Fibroblast of pulmonary artery (primary cell): ENCODE measurements at places on chromosomes 12 and 14.
A peak's percentile ranks its signal among the peaks of the same experiment; 100 is the strongest.

GRCh38 chr12:9745199-9745598, 12.3 kb upstream of the CLECL1 start:
- DNase-seq: no peak

DNA sequence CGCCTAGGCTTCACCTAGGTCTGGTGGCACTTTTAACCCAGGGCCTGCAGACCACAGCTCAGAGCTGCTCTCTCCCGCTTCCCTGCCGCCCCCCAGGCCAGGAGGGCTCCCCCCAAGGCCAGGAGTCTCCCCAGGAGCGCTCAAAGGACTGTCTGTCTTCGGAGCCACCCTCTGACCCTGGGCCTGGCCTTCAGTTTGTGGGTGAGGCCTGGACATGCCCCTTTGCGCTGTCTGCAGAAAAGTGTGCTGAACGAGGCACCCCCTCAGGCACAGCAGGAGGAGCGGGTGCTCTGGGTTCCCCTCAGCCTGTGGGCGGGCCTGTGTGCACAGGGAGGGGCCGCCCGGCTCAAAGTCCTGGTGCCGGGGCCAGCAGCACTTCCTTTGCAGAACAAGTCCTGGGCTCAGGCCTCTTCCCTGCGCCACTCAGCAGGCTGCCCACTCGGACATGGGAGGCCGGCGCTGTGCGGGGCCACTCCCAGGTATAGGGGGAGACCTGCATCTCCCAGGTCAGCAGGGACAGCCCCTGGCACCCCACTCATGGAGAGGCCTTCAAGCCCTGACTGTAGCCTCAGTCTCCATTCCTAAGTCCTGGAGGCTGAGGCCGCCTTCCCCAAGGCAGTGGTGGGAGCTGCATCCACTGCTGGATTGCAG, 14.3 kb downstream of the DEGS2 start:
- no peak for DNase-seq

GRCh38 chr14:44463356-44464004, 43.6 kb downstream of the FSCB start:
- peak; percentile 31 for DNase-seq

GRCh38 chr12:110451263-110451662, 1.1 kb upstream of the ARPC3 start:
- DNase-seq: no peak

DNA sequence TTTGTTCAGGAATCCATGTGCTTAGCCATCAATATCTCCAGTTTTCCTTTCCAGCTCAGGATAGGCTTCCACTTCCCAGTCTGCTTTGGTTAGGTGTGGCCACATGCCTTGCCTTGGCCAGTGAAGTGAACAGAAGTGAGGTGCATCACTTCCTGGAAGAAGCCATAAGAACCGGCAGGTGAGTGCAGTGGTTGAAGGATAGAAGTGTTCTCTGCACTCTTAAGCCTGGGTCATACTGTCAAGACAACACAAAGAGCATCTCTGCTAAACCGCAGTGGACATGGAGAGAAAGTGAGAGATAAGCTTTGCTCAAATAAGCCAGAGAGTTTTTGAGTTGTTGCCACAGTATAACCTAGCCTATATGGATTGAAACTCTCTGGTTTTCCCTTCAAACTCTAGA, 11.4 kb downstream of the GNG2 start:
- DNase-seq: no peak

DNA sequence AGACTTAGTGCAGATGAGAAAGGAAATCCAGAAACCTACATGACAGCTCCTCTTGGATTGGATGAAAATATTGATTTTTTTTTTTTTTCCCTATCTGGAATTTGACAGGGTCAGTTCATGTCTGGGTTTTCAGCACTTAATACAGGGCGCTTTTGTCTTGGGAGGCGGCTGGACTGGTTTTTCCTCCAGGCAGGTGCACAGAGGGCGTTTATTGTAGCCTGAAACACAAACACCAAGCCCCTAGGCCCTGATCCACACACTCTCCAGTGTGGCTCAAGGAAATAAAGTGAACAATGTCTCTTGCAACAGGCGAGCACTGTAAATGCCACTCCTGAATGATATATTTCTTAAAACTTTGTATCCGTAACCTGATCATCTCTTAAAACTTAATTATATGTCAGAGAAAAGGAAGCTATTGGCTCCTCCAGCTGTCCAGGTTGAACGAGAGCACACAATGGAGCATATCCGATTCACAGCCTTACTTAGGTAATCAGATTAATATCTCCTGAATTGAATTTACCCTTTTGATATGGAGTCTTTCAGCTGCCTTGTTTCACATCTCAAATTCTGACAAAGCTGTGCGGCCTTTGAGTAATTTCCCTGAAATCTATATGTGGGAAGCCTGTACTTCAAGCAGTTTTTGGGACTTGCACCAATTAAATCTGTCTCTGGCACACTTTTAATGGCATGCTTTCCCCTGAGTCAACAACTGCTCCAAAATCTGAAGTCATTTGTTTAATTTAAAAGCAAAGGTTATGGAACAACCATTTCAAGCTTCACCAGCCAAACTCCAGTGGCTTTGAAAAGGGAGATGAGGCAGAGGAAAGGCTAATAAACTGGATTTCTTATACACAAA, 485.7 kb downstream of the ZFP36L1 start:
- no peak for DNase-seq

- DNase-seq: no peak
These were observed 21.2 kb downstream of the DGLUCY start for GRCh38 chr14:91135039-91135438.

GRCh38 chr12:19095331-19095730, 34.2 kb upstream of the PLEKHA5 start:
- DNase-seq: no peak

GRCh38 chr12:57227315-57228115, 2.0 kb upstream of the SHMT2 start:
- DNase-seq: no peak

DNA sequence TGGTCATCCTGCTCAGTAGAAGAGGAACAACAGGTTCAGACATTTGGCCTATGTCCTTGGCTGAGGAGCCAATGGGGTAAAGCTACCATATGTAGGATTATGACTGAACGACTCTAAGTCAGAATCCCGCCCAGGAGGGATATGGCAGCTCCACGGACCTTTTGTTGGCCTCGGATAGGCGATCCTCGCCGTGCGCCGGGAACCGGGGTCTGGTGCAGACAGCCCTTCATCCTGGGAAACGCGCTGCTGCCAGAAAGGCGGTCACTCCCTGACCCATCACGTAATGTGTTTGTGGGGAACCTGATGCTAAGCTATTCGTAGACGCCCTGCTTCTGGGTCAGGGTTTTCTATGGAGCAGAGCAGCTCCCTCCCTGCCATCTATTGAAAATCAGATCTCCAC, 178.9 kb upstream of the ALG10B start:
- DNase-seq: no peak

DNA sequence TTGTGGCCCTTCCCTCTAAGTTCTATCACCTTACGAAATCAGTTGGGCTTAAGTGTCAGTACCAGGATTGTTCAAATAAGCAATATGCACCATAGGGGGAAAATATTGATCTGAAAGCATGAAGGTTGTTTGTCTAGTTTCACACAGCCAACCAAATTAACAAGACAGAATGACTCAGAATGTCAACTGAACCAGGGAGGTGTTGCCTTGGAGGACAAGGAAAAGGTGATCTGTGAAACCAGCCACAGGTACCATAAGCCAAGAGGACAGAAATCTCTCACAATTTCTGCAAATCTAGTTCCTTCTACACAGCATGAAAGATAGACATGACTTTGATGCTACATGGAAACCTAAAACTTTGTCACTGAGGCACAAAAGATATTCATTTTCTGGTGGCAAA, 297.9 kb downstream of the BCL11B start:
- no peak for DNase-seq

GRCh38 chr12:52659395-52659794, 7.4 kb upstream of the KRT2 start:
- no peak for DNase-seq

DNA sequence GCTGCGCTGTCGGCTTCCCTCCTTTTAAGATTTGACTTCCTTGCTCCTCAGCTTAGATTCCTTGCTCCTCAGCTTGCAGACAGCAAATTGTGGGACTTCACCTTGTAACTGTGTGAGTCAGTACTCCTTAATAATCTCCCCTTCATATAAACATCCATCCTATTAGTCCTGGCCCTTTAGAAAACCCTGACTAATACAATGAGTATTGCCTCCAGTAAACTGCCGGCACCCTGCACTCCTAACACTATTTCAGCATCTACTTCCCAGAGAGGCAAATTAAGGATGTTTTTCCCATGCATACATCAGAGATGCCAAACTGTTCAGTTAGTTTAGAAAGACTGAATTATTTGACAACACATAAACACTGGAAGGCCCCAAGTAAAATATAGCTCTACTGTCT, 611.3 kb upstream of the TMEM132C start:
- DNase-seq: no peak

DNA sequence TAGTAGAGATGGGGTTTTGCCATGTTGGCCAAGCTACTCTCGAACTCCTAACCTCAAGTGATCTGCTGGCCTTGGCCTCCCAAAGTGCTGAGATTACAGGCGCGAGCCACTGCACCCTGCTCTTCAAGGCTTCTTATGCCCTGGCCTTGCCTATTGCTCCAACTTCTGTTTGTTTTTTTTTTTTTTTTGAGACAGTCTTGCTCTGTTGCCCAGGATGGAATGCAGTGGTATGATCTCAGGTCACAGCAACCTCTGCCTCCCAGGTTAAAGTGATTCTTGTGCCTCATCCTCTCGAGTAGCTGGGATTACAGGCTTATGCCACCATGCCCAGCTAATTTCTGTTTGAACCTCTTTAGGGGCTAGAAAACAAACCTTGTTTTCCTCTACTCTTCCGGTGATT, 6.0 kb upstream of the ABCD4 start:
- DNase-seq: no peak
